ENCODE measurements at places on chromosomes 12 and 14.

GRCh38 chr12:114671443-114672411, 12.2 kb downstream of the TBX3 start:
- DNase-seq = no peak

GRCh38 chr12:132030367-132031038, 80.8 kb downstream of the EP400 start:
- DNase-seq = no peak

- DNase-seq = no peak
Observed at GRCh38 chr12:4172999-4173398, 100.6 kb upstream of the CCND2 start.

DNA sequence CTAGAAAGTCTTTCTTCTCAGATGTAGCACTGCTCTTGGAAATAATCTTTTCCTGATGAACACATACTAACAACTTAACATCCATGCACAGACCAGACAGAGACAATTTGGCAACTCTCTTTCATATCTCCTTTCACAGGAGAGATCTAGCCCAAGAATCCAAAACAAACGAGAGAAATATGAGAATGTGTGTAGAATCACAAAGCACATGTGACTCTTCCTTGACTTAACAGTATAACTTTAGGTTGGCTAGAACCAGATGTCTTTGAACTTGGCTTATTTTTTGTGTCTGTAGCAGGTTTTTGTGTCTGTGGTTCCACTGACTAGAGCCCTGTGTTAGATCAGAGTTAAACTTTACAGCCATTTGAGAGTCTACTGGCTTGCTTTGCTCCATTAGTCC, 114.2 kb downstream of the STXBP6 start:
- no peak for DNase-seq

DNA sequence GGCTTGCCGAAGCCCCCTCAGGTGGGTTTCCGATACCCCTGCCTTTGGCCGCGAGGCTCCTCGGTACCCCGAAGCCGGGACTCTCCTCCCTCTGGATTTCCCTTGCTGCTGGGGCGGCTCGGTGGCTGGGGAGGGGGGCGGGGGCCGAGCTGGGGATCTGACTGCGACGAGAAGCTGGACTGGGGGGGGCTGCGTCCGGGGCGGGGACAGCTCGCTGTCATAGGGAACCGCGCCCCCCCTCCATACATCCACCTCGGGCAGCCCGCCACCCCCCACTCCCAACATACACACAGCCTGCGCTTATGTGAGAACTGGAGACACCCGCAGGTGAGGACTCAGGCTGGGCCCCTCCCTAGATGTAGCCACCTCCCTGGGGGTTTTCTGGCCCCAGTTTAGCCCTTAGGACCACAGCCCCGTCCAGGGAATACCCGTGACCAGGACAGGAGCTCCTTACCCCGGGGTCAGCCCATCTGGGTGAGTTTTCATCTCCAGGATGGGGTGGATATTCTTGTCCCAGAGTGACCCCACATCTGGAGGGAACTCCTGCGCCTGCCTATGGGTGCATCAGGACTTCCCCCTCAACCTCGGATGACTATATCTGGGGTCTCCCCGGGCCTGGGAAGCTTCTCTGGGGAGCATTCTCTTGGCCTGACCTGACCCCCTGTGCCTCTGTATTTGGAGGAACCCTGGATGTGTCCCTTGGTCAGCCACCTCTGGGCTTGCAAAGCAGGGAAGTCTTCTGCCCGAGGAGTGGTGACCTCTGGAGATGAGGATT, 687 bp downstream of the ASIC1 start:
- DNase-seq = no peak

DNA sequence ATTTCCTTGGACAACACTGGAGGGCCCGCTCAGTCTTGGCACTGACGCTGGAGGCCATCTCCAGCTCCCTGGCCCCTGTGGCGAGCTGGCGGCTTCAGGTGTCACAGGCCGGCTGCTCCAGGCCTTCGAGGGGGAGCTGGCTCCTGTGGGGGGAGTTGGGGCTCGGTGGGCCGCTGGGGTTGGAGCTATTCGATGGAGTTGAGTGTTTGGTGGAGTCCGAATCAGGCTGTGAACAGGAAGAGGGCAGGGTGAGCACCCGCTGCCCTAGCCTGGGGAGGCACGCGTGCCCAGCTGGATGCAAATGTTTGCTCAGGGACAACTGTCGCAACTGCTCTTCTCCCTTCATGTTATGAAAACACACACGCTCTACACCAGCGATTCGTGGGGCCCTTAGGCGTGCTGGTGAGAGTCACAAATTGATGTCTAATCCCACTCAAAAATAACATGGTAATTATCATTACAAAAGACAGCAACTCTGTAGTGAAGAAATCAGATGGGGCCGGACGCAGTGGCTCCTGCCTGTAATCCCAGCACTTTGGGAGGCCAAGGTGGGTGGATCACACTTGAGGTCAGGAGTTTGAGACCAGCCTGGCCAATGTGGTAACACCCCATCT, 11.3 kb downstream of the AMN start:
- DNase-seq = no peak

DNA sequence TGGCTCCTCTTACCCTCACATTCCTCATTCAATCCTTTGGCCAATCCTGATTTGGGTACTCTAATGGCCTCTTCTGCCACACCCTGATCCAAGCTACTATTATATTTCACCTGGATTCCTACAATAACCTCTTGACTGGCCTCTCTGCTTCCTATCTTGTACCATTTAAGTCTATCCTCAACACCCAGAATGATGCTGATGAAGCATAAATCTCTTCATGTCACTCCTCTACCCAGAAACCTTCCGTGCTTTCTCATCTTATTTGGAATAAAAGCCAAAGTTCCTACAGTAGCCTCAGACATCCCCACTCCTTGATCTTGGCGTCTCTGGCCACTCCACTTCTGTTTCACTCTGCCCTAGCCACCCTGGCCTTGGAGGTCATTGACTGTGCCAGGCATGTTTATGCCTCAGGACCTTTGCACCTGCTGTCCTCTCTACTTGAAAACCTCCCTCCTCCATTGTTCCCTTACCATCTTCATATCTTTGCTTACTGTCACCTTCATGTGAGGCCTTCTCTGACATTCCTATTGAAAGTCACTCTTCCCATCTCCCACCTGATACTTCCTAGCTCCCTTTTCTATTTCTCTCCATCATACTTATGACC, 46.4 kb upstream of the NRXN3 start:
- no peak for DNase-seq

DNA sequence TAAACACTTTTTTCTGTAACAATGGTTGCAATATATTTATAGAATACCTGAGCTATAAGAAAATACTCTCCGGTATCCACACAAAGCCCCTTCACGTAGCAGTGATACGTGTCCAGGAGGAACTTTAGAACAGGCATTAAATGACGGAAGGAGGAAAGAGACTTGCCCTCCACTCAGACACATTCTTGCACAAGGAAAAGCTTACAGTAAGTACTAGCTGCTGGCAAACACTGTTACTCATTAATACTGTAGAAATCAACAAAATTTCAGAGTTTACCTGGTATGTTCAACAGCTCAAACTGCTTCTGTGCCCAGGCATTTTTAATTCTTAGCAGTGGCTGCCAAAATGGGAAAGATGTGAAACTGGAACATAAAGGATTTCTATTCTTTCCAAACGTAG, 41.7 kb downstream of the PRKD1 start:
- DNase-seq = no peak

DNA sequence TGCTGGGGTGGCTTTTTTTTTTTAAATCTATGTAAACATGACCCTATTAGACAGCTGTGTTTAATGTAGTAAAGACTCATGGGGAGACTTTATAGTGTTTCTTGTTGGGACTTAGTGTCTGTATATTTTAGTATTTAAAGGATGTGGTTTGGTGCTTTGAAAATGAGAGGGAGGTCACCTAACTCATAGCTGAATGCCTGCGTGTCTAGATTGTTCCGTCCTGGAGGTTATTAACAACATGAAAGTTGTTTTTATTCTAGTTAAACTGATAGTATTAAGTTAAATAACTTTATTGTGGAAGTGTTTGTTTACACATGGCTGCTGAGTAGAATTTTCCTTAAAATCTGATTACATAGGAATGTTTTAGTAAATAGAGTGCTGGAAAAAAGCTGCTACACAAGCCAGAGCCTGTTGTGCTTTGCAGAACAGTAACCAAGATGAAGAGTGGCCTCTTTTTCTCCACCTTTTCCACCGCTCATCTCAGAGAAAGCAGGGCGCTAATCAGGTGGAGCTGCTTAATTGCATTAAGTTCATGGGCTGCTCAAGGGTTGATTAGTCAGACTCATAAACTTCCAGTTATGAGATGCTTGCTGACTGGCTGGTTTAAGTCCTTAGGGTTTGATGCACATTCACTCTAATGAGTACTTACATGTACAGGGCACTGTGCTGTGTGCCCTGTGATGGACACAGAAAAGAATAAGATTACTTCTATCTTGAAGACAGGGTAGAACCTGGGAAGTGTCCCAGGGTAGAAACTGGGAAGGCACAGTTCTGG, 62.7 kb downstream of the FBXO34 start:
- DNase-seq = no peak

DNA sequence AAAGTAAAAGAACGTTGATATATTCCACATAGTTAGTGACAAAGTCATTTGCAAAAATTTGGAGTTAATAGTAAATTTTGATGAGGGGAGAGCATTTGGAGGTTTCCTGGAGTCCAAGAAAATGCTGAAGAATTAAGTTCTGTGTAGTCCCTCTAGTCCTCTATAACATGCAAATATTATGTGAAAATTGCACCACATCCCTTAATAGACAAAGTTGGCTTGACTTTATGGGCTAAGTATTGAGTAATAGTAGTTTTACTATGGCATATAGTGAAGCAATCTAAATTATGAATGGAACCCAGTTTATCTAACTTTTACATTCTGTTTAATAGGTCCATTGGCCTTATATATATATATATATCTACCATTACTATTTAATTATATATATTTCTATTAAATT, 66.4 kb upstream of the DCN start:
- no peak for DNase-seq

GRCh38 chr14:59262717-59263454, 74.4 kb downstream of the DAAM1 start:
- no peak for DNase-seq

GRCh38 chr12:56574210-56574609, 52.6 kb downstream of the RBMS2 start:
- DNase-seq = no peak

DNA sequence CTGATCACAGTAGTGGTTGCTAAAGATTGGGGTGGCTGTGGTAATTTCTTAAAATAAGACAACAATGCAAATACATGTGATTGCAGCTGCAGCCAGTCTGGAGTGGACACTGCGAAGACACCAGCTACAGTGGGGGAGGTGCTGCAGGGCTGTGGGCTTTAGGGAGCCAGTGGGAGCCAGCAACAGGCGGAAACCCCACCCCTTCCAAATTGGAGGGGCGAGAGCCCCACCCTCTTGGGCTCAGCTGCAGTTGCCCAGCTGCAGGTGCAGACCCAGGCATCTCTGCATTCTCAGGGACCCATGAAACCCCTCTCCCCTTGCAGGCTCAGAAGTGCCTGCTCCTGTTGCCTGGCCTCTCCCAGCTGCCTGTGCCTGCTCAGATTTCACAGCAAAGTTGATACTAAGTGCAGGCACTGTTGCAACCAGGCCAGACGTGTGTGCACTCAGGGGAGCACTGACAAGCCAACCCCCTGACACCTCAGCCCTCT, 104.8 kb downstream of the MYF5 start:
- no peak for DNase-seq

DNA sequence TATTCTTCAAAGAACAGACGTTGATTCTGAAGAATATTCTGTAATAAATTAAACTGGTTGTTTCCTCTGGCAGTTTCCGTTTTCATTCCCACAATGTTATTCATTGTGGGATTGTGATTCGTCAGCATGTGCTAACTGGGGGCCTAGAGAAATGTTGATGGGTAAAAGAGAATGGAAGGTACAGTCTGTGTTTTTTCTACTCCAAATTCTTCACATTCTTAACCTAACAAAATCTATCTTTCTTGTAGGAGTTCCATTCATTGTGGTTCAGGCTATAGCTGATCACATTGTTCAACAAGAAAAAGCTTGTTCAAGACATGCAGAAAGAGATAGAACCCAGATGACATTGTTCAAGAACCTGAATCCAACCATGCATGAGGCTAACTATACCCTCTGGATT, 5.9 kb downstream of the CD163 start:
- DNase-seq = no peak
